ENCODE measurements at places on chromosomes 7 and 10.

DNA sequence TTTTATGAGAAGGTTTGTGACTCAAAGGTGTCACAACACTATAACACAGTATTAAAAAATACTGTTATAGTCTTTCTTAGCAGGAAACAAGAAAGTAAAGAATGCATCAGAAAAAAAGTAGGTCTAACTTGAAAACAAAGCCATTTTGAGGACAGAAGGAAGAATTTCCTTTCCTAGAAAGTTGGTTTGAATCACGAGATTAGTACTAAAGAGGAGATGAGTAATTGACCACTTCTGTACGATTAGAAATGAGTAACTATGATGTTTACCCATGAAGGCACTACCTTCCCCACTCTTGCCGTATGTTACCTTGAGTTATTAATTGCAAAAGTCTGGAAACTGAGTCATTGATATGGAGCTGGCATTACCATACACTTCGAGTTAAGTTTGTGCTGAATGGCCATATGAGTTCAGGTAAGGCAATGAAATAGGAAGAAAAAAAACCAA is 65.2 kb downstream of the FAM185A start:
- no peak for DNase-seq

DNA sequence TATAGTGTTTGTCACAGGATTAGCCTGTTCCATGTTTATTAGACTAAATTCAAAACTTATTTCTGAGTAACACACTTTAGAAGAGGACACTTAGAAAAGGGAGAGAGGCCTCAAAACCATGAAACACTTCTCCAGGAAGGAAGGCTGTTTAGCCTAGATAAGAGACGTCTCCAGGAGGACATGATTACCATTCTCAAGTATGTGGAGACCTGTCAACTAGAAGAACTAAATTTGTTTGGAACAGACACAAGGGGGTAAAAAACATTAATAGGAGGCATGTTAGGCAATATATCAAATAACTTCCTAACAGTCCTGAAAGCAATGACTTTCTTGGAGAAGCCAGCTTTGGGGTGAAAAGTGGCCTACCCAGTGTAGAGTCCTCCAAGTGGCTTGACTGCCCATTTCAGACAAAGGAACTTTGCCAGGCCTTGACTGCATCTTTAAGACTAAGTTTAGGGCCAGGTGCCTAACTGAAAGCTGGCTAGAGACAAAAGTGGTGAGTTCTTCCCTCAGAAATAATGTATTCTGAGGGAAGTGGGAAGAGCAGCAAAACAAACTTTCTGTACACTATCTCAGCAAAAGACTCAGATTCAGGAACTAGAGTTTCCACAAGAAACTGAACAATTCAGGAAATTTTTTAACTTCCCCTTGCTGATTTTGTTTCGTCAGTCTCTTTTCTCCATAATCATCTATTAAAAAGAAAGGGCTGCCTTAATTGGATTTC is 11.8 kb downstream of the NCOA4 start:
- DNase-seq: no peak

DNA sequence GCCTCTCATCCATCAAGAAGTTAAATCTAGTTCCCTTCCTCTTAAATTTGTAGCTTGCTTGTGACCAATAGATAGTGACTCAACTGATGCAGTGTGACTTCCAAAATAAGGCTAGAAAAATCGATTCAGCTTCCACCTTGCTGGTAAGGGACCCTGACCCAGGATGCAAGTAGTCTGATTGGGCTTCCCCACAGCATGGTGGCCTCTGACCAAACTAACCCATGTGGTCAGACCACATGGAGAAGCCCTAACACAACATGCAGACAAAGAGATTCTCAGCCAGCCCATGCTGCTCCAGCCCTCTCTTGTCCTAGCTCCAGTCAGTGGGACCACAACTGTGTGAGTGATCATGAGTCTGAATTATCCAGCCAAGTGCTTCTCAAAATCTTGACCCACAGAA is 710.8 kb downstream of the MAGI2 start:
- DNase-seq: no peak

- no peak for DNase-seq
These were observed 831 bp downstream of the ZKSCAN5 start for GRCh38 chr7:99505324-99505662.

GRCh38 chr7:2564970-2565540 is 6.3 kb downstream of the IQCE start:
- DNase-seq: no peak
